ENCODE measurements at places on chromosomes 7 and 10.

GRCh38 chr10:19904202-19904661, 88.0 kb downstream of the PLXDC2 start:
- DNase-seq = peak; percentile 34

DNA sequence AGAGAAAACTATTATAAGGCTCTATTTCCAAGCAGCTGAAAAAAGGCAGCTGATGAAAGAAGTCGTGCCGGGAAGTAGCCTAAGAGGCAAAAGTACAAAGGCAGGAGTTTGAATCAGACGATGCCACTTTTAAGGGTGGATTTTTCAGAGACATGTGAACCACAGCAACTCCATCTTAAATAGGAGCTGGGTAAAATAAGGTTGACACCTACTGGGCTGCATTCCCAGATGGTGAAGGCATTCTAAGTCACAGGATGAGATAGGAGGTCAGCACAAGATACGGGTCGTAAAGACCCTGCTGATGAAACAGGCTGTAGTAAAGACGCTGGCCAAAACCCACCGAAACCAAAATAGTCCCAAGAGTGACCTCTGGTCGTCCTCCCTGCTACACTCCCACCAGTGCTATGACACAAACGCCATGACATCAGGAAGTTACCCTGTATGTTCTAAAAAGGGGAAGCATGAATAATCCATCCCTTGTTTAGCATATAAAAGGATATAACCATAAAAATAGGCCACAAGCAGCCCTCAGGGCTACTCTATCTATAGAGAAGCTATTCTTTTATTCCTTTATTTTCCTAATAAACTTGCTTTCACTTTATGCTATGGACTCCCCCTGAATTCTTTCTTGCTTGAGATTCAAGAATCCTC, 45.5 kb upstream of the PRSS1 start:
- peak; percentile 71 for DNase-seq

GRCh38 chr7:92667816-92668535, 77.8 kb upstream of the FAM133B start:
- DNase-seq = no peak

DNA sequence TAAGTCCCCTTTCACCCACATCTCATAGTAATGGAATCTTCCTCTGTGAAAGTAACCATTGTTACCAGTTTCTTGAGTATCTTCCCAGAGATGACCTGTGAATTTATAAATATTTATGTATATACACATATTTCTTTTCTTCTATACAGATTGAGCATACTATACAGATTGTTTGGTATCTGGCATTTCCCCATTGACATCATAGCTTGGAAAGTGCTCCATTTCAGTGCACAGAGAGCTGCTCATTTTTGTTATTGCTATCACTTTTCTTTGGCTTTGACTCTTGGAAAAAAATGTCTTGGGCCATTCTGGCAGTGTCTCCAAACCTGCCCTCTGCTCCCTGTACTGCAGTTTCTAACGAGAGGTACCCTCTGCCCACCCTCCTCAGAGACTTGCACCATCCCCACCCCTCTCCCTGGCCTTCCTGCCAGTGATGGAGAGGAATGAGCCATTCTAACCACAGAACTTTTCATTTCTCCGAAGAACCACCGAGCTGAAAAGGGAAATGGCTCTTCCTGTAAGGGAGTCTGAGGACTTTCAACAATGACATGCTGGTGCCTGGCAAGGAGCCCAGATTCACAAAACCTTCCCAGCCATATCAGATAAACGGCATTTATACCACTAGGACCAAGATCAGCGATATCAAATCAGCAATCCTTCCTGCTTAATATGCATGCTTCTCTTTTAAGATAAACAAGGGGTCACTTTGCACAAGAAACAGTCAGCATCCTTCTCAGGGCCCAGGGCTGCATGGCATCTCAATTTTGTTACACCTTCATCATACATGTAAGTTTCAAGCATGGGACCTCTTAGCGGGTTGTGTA, 19.7 kb upstream of the CCSER2 start:
- peak; percentile 16 for DNase-seq

DNA sequence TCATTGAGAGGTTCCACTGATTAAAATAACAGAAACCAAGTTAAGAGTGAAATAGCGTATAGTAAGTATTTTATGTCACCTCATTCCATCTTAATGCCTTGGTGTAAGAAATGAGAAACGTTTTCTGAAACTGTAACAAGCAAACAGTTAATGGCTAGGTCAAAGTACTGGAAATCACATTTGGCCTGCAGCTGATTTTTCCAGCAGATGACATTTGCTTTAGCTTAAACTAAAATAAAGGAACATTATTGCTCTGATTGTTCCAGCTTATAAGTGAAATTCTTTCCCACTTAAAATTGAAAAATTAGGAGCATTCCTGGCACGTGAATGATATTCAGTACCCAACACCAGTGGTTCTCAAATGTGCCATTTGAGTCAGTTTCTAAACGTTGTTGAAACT, 213.6 kb upstream of the DPP6 start:
- no peak for DNase-seq

GRCh38 chr7:99255463-99255862, 17.2 kb upstream of the MYH16 start:
- DNase-seq = peak; percentile 65

DNA sequence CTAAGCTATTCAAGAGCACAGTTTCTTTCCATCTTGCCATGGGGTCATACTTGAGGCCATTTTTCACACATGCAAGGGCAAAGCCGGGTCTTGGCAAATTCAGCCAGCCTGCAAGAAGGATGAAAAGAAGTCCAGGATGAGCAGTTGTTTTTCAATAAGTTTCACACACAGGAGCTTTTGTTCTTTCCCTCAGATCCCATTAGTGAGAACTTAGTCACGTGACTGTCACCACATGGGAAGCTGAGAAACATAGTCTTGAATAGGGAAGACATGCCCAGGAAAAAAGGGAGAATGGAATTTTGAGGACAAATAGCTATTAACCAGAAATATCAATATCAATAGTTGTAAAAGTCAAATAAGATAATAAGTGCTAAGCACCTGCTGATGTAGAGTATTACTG, 137.7 kb downstream of the AHR start:
- DNase-seq = no peak

- DNase-seq = no peak
Measured at GRCh38 chr10:122281018-122281626, 10.0 kb downstream of the BTBD16 start.

- no peak for DNase-seq
Measured at GRCh38 chr7:108132551-108133265, 2.5 kb upstream of the LAMB4 start.

DNA sequence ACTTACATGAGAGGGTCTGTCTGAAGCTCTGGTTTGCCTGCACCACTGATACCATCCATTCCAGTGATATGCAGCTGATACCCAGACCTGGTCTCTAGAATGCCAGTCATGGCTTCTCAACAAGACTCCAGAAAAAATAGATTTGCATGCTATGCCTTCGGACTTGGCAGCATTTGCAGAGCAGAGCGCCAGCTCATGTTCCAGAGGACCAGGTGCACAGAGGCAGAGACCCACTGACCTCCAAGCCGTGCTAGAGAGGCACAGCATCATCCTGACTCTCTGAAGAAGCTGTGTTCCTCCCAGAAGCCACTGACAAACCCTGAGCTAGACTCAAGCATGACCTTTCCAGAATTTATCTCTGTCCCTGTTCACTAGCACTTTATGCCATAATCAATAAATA, 6.9 kb upstream of the PRKAG2 start:
- DNase-seq = no peak

- no peak for DNase-seq
Measured at GRCh38 chr7:132381742-132382472, 194.4 kb downstream of the PLXNA4 start.

DNA sequence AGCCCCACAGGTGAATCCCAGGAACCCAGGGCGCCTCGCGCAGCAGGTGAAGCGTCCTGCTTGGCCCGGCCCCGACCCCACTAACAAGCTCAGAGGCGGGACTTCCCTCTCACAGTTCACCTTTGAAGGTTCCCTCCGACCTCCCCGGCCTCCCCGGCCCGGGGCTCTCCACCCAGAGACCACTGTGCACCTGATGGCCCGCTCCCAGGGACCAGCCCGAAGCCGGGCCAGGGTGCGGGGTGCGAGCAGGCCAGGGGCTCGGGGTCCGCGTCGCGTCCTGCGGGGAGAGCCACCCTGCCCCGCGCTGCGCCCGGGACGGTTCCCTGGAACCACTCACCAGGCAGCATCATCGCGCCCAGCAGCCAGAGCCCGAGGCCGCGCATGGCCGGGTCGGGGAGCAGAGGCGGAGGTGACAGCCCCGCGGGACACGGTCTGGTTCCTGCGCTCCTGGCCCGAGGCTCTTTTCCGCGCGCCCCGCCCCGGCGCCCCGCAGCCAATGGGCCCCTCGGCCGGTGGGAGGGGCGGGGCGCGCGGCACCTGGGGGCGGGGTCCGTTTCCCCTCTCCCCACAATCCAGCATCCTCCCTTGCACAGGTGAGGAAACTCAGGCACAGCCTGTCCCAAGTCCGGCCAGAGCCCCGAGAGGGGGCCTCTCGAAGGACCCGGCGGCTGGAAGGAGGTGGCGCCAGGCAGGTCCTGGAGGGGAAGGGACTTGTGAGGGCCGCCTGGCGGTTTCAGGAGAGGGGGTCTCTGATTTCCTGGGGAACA, at the start of gene ADAM8:
Gene ADAM8, minus strand, starts transcription at position 434 of the 767 bp plus-strand sequence. Its CDS starts 51 bp downstream, at position 383.
- no peak for DNase-seq

DNA sequence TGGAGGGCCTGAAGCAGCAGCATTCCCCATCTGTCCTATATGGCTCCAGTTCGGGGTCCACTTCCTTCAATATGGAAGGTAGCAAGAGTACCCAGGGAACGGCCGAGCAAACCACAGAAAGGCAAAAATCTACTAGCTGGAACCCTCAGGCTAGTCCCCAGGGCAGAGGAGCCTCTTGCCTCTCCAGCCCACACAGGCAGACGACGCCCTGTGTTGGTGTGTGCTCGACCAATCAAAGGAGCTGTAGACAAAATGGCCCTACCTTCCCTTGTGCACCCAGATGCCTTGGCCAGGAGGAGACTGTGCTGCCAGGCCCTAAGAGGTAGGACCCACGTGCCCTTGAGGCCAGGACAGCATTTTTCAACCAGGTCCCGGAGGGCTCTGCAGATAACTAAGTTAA, 91.5 kb downstream of the FAM53B start:
- peak; percentile 55 for DNase-seq

GRCh38 chr7:24135003-24135817, 148.8 kb upstream of the NPY start:
- peak; percentile 9 for DNase-seq

DNA sequence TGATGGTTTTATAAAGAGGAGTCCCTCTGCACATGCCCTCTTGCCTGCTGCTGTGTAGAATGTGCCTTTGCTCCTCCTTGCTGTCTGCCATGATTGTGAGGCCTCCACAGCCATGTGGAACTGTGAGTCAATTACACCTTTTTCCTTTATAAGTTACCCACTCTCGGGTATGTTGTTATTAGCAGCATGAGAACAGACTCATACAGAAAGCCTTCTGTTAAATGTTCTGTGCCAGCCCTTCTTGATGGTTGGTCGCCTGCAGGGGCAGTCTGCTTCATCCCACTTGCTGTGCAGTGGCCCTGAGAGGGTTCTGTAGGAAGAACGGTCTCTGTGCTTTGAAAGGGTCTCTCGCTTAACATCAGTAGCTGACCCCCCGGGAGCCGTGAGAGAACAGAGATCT, 248.9 kb upstream of the IGFBP3 start:
- no peak for DNase-seq

DNA sequence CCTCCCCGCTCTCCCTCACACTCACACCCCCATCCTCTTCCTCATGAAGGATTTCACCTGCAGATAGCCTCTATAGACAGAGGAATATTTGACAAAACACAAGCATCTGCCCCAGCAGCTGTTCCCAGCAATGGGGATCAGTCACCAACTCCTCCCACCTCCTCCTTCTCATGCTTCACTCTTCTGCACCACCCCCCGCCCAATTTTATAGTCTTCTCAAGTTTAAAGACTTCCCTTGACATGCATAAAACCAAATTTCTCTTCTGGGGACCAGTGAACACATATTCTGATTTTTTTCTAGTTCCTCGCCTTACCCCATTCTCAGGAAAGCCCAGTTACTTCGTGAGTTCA, 654.4 kb downstream of the LRMDA start:
- DNase-seq = no peak

DNA sequence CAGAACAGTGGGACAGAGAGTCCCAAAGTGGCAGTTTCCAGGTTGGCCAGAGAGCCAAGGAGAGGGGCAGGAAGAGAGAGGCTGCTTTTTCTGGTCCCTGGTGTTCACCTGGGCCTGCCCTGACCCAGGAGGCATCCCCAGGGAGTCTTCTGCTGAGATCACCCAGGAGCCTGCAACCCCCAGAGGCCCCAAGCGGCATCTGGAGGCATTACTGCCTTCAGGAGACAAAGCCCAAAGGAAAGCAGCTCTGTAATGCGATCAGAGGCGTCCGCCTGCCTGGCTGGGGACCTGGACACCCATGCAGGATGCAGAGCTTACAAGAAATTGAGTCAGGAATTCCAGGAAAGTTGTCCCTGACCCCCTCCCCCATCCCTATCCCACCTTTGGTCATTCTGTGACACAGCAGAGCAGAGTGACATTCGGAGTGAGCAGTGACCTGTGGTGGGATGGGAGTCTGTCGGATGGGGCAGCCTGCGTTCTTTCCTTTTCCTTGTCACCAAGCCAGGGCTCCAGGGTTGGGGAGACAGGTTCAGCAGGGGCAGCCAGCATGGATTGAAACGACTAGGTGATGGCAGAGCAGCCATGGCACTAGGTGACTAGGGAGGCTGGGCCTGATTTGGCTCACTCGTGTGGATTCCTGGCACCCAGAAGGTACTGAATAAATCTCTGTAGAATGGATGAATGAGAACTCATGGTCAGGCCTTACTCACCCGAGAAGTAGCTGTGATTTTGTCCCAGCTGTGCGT, 10.4 kb downstream of the UNC5B start:
- no peak for DNase-seq

DNA sequence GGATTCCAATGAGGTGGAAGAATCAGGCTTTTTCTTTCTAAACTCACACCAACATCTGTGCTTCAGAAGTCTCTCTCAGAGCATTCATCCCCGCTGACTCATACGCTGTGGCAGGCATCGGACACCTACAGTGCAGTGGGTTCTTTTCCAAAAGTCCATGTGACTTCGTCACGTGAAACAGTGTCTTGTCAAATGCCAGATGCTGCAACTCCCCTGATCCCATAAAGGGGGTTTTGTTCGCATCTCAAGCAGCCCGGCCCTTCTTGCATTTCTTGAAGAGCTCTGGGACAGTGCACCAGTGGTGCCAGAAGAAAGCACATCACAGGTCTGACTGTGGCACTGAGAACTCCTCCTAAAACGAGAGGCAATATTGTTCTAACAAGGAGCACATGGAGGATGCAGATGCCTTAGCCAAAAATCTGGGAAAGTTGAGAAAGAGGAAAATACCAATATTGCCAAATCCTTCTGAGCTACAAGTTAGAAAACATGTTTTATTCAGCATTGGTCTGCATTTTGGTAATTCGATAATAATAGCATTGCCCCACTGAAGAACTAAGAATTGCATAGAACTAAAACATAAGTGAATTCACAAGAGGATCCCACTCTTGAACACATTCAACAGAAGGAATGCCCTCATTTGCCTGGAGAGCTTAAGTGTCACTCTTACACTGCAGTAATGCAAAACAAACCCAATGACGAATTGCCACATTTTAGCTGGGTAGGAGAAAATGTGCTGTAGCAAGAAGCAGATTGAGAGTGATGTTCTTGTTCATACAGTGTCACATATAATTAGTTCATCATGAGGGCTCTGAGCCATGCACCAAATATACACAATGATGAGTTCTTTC, 204.4 kb downstream of the CXCL12 start:
- no peak for DNase-seq

GRCh38 chr10:91756286-91756685, 41.9 kb upstream of the TNKS2 start:
- DNase-seq = peak; percentile 36
